Posterior vena cava (tissue), 2 donors: ENCODE measurements at places on chromosomes 12 and 14. TPM values are rescaled to one million over a fixed set of nuclear protein-coding genes. Genes with fewer than 3 reads are reported as not detected.

DNA sequence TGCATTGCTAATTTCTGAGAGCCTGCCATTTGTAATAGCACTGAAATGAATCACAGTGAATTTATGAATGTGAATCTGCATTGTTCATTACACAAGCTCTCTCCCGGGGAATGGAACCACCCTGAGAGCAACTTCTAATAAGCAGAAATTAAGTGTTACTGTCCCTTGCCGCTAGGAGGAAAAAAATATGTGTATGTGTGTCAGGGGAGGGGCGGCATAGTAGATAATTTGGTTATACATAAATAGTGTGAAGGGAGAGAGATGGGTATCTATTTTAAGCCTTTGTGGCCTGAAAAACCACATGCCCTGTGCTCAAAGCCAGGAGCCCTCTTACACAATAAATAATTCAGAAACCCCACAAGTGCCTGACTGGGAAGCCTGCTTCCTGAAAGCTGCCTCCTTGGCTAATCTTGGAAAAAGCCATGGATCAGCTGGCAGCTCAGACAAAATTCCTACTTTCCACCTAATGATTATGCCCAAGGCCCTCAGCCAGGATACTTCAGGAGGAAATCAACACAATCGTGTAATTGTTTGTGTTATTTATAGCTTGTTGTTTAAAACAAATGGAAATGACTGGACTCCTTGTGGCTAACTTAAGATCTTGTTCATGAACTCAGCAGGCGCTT is 366.2 kb upstream of the KITLG start:
- DNase-seq, result no peak

DNA sequence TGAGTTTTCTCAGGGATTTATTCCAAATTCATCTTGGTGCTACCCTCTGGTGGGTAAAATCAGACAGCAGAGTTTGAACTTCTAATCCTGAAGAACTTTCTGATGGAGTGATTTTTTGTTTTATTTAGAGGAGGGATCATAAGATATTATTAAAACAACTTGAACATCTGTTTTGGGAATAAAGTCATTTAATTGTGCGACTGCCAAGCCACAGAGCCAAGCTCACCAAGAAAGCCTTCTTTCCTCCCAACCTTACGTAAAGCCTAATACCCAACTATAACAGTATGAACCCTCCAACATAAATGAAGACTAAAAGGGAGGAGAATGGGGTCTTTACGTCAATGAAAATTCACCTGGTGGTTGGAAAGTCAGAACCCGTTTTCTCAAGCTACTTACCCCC is 205.5 kb upstream of the IGF1 start:
- no peak for DNase-seq

- peak; percentile 78 for DNase-seq
Observed at GRCh38 chr14:68961781-68962584, 17.1 kb downstream of the ACTN1 start.

GRCh38 chr12:45148006-45148405 is 67.9 kb upstream of the ANO6 start:
- DNase-seq, result no peak

- no peak for DNase-seq
Observed at GRCh38 chr14:36619853-36620252, 37.4 kb upstream of the NKX2-8 start.

DNA sequence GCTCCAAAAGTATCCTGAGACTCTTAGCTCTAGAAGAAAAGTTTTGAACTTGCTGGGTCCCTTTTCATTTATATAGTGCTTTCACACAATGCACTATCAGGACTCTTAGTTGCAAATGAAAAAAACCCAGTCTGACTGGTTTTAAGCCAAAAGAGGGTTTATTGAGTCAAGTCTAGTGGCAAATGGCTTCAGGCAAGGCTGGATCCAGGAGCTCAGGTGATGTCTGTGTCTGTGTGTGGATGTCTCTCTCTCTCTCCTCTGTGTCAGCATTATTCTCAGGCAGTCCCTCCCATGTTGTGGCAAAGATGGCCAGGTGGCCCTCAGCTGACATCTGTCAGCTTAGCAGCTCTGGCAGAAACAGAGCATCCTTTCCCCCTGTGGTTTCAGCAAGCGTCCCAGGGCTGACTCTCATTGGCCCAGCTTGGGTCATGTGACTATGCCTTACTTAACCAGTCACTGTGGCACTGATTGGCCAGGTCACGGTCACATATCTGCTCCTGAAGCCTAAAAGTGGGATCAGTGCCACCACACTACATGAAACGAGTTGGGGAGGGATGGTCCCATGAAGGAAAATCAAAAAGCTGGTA is 6.2 kb downstream of the TMEM120B start:
- no peak for DNase-seq

DNA sequence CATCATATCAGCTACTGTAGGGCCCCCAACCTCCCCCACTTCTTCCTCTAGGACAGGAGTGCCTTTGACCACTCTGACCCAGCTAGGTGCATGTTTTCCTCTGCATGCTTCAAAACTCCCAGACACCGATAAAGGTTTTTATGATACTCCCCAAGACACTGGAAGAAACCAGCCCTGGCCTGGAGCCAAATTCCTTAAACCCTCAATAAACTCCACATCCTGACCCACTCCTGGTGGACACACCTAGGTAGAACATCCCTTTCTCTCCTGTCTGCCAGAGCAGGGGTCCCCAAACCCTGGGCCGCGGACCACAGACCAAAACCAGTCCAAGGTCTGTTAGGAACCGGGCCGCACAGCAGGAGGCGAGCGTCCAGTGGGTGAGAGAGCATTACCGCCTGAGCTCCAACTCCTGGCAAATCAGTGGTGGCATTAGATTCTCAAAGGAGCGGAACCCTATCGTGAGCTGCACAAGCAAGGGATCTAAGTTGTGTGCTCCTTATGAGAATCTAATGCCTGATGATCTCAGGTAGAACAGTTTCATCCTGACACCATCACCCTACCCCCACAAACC is 49.6 kb downstream of the NT5DC3 start:
- DNase-seq, result no peak

DNA sequence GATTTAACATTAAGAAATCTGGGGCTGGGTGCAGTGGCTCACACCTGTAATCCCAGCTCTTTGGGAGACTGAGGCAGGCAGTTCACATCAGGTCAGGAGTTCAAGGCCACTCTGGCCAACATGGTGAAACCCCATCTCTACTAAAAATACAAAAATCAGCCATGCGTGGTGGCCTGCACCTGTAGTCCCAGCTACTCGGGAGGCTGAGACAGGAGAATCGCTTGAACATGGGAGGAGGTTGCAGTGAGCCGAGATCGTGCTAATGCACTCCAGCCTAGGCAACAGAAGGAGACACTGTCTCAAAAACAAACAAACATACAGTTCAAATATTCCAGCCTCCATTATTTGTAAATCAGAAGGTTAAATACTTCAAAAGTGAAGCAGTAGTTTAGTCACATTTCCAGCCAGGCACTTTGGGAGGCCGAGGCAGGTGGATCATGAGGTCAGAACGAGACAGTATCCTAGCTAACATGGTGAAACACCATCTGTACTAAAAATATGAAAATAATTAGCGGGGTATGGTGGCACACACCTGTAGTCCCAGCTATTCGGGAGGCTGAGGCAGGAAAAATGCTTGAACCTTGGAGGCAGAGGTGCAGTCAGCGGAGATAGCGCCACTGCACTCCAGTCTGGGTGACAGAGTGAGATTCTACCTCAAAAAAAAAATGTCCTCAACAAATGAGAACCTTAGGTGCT is 30.3 kb downstream of the HNRNPC start:
- no peak for DNase-seq

DNA sequence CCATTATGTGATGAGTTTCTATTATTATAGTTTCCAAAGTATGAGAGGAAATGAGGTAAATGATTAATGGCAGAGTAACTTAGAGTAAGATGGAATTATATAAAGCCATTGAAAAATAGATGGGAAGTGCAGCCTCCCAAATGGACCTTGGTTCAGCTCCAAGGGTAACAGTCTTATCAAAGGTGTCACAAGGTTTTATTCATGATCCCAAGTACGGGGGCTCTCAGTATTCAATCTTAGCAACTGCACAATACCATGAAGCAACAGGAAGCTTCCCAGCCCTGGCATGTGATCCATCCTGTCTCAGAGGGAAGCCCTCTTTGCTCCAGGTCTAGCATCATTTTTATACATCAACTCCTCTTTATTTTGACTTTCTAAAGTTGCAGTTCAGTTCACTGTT is 948.2 kb downstream of the GALC start:
- no peak for DNase-seq

- no peak for DNase-seq
Observed at GRCh38 chr14:56358275-56358674, 221.3 kb upstream of the TMEM260 start.

DNA sequence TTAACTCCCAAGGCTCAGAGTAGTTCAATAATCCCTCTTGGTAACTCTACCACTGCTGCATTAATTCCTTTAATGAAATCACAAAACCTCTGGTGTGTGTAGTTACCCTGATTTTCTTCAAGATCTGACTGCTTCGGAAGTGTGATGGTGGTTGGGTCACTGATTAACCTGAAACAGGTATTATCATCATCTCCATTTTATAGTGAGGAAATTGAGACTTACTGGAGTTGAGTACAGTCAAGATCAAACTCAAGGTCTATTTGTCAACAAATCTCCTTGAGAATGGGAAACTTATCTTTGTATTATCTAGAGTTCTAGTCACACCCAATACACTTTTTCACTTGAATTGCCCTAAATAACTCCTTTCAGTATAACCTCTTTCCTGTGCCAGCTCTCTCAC is 233.5 kb downstream of the BTG1 start:
- DNase-seq, result no peak

GRCh38 chr12:1515428-1515827 is 79.0 kb downstream of the FBXL14 start:
- DNase-seq, result no peak

DNA sequence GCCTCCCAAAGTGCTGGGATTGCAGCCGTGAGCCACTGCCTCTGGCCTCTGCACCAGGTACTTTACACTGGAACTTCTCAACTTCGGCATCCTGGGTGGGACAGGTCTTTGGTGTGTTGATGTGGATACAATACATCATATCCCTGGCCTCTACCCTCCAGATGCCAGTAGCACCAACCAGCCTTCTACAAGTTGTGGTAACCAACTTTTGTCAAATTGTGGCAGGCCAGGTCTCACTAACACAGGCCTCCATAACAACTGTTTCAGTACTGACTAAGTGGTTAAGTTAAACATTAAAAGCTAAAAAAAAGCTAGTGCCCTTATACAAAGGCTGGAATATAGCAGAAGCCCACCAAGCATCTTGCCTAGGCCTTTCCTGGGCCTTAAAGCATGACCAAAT is 232.9 kb downstream of the PCNX1 start:
- no peak for DNase-seq

ENDOU gene
- 0.38 TPM for total RNA-seq

IRAK3 gene
- 24.3 TPM for total RNA-seq

RARG gene
- 33.4 TPM for total RNA-seq

COX8C gene
- not detected for total RNA-seq

POTEM gene
- not detected for total RNA-seq
